ENCODE measurements at places on chromosomes 13 and 19.

- no peak for DNase-seq
These were observed 317.9 kb downstream of the SHISA2 start for GRCh38 chr13:25733696-25734435.

DNA sequence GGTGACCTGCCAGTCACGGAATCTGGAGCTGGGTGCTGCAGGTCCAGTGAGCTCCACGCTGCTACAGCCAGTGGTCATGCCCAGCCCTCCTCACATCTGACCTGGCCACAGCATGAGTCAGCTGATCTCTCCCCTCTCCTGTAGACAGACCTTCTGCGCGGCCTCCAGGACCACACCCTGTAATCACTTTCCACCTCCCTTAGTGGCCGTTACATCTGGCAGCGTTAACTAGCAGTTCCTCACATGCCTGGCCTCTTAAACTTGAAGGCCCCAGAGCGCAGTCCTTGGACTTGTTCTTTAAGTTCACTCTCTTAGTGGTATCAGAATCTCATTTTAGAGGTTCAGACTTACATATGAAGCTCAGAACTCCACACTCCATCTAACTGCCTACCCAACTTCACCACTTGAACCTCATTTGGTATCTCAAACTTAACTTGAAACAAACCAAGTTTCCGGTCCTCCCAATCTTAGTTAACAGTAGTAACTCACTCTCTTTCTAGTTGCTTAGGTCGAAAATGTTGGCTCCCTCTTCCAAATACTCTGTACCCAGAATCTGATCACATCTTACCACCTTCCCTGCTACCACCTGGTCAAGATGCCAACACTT lies 22.7 kb downstream of the MIPEP start:
- DNase-seq, result no peak

GRCh38 chr19:17866964-17867486 lies 4.7 kb upstream of the SLC5A5 start:
- DNase-seq, result no peak

DNA sequence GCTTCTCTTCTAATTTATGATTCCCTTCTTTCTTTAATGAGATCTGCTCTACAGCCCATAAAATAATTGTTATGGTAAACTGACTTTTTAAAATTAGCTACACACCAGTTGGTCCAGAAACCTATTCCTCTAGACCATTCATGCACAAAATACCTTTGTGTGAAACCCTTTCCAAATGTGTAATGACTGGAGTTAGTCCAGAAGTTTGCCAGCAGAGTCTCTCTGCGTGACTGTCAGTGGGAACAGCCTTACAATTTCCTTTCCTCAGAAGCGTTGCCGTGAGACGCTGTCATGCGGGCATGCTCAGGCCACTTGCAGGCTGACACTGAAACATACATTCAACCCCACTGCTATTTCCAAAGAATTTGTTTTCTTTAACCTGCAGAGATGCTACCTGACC lies 965.2 kb downstream of the PCDH9 start:
- DNase-seq, result no peak

DNA sequence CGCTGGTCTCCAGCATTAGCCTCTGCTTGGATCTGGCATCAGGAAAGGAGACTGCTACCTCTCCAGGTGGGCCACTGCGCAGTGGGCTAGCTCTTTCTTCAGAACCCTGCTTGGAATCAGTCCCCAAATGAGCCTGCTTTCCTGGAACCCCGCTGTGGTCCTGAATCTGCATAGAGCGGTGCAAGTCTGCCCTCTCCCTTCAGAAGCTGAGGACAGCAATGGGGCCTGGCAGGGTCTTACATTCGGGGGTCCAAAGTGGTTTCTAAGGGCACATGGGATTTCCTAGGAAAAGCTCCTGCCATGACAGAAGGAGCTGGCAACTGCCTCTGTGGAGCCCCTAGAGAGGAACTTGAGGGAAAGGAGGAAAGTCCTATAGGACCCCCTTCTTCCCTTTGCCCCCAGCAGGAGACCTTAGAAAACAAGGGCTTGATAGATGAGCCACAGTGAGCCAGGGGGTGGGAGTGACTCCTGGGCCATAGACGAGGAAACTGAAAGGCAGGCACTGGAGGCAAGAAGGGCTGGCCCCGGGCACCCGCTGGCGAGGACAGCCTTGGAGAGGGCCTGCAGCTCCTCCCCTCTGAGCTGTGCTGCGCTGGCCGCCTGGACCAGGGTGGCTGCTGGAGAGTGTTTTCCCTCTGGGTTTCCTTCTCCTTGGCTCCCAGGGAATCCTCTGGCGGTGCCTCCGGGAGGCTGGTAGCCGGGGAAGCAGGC lies 1.4 kb upstream of the VSTM2B start:
- DNase-seq, result no peak

DNA sequence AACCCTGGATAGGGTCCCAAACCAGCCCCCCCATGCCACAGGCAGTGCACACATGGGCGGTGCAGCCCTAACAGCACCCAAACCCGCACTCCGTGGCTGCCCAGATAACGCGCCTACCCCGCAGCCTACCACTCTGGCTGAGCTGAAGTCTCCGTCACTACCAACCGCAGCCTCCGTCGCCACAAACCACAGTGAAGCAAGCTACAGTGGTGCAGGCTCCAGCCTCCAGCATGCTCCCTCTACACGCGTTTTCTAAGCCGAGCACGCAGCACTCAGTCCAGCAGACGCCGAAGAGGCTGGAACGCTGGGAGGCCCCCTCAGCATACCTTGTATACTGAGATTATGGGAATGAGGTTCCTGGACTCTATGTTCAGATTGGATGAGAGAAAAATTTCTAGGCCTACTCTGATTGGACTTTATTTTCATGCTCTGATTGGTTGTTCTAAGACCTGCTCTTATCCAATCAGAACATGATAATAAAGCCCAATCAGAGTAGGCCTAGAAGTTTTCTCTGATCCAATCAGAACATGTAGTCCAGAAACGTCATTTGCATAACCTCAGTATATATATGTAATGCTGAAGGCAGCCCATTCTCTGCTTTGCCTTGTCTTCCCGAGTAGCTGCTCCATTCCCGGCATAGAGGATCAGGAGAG lies 56.7 kb upstream of the C1QTNF9B start:
- no peak for DNase-seq

GRCh38 chr19:46603752-46604231 lies 2.7 kb downstream of the CALM3 start:
- no peak for DNase-seq

Data from AG04449 (cell line).